CD4-positive, CD25-positive, alpha-beta regulatory T cell (primary cell): ENCODE measurements at places on chromosomes 11 and 22.

GRCh38 chr11:96189351-96189750, 153.6 kb downstream of the MAML2 start:
- DNase-seq = no peak

- no peak for DNase-seq
These were observed 61.6 kb upstream of the PTPN5 start for GRCh38 chr11:18853086-18853720.

DNA sequence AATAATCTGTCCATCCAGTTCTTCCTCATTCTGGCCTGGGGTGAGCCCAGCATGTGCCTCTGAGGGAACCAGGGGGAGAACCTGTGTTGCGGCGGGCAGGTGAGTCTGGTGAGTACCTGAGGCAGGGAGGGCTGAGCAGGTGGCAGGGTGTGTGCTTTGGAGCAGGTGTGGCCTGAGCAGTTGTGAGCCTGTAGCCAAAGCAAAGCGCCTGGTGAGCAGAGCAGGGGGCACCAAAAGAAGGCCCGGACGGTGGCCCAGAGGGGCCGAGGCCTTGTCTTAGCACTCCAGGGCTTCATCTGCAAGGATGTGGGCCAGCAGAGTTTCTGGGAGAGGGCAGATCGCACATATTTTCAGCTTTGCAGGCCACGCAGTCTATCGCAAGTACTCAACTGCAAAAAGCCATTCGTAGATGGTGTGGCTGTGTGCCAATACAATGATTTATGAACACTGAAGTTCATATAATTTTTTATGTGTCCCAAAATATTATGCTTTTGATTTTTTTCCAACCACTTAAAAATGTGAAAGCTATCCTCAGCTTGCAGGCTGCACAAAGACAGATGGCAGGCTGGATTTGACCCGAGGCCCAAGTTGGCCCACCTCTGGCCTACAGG, 8.7 kb downstream of the GLB1L2 start:
- no peak for DNase-seq

GRCh38 chr22:29079218-29079901, 6.5 kb downstream of the KREMEN1 start:
- no peak for DNase-seq

DNA sequence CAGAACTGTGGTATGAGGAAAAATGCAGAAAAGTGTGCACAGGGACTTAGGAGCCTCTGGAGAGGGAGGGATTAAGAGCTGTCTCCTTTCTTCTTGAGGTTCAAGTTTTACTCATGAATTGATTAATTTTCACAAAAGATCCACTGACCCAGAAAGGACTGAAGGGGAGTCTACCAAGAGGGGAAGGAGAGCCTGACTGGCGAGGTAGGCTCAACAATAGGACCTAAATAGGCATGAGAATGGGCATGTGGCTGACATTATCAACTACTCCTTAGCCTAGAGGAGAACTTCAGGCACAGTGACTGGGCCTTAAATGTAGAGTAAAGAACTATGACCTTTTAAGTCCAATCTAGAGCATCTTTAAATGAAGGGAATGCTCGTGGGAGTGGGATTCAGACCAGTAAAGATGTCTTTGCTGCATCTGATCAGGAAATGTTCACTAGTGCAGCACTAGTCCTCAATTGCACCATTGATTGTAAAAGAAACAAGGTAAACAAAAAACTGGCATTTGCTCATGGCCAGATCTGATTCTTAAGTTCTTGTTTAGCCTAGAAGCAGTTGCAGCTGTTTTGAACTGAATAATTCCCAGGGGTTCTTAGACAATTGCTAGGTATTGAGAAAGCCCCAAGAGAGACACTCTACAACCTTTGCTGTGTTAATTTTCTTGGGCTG, 135.6 kb downstream of the RAB38 start:
- no peak for DNase-seq
